ENCODE measurements at places on chromosomes 6 and 20.

DNA sequence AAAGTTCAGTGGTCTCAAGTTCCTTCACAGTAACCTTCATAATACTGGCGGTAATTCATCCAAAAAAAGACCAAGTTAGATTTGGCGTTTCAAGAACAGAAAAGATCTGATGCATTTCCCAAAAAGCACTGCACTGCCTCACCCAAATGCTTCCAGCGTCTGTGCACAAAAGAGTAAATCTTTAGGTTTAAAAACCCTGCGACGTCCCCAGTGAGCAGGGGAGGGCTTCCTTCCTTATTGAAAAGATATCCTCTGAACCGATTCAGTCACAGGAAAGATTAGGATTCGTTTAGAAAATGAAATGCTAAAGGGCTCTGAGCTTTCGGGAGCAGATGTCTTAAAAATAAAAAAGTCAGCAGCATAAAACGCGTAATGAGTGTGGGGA, 654 bp downstream of the TBC1D7 start:
- DNase-seq = peak; percentile 66

DNA sequence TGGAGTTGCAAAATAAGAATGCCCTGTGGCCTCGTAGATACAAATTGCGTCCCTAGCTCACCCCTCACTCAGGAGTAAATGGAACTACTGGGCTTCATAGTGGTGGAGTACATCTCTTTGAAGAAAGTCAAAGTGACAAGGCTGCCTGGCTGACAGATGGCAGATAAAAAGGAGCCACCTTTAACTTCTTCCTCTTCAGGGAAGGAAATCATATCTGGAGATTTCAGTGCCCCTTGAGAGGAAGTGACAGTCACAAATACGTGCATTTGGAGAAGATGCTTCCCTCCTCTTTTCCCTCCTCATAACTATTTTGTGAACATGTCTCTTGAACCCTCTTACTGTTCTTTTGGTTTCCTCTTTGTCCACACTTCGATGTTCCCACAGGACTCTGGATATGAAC, 43.2 kb downstream of the PPP1R3G start:
- no peak for DNase-seq

- peak; percentile 68 for DNase-seq
Observed at GRCh38 chr6:29723262-29723665, at the start of gene HLA-F. TSS of gene HLA-F (plus strand) at chr6:29723434. CDS start at chr6:29723464, 30 bp downstream.

DNA sequence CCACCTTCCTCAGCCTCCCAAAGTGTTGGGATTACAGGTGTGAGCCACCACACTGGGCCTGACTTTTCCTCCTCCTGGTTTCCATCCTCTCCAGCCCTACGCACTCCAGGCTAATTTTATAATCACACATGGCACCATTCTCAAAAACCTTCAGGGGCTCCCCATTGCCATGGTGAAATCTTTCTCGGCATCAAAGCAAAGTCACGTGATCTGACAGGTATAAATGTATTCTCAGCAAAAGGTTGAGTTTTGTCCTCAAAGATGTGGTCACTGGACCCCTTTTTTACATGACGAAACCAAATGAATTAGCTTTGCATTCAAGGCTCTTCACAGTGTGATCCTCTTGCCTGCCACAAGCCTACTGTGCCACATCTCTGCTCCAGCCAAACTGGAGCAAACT, 15.5 kb downstream of the ARMC12 start:
- no peak for DNase-seq

DNA sequence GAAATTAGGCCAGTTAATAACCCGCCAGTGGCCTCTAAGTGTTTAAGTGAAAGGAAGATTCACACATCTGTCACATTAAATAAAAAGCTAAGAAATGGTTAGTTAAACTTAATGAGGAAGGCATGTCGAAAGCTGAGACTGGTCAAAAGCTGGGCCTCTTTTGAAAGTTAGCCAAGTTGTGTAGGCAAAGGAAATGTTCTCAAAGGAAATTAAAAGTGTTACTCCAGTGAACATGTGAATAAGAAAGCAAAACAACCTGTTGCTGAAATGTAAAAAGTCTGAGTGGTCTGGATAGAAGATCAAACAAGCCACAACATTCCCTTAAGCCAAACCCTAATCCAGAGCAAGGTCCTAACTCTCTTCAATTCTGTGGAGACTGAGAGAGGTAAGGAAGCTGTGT, 10.9 kb upstream of the MTRF1L start:
- no peak for DNase-seq

GRCh38 chr20:32468313-32468640, 110.1 kb downstream of the ASXL1 start:
- DNase-seq = no peak

DNA sequence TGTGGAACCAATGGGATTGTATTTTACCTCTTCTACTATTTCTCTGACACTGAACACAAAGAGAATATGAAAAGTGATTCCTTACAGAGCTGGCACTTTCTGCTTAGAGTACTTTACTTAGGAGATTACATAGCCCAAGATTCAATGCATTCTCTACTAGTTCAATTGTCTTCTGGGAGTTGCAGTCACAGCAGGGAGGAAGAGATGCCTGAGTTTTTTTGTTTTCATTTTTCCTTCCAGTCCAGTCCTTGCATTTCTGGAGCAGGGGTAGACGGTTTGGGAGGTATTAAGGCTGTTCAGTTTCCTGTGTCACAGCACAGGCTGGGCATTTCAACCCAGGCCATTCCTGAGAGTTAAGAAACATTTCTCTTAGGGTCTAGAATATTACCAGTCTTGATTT, 42.0 kb upstream of the SLC2A12 start:
- no peak for DNase-seq

GRCh38 chr6:29760328-29760727, 37.1 kb downstream of the HLA-F start:
- no peak for DNase-seq

- DNase-seq = peak; percentile 52
Observed at GRCh38 chr20:51620432-51620831, 77.9 kb upstream of the NFATC2 start.

DNA sequence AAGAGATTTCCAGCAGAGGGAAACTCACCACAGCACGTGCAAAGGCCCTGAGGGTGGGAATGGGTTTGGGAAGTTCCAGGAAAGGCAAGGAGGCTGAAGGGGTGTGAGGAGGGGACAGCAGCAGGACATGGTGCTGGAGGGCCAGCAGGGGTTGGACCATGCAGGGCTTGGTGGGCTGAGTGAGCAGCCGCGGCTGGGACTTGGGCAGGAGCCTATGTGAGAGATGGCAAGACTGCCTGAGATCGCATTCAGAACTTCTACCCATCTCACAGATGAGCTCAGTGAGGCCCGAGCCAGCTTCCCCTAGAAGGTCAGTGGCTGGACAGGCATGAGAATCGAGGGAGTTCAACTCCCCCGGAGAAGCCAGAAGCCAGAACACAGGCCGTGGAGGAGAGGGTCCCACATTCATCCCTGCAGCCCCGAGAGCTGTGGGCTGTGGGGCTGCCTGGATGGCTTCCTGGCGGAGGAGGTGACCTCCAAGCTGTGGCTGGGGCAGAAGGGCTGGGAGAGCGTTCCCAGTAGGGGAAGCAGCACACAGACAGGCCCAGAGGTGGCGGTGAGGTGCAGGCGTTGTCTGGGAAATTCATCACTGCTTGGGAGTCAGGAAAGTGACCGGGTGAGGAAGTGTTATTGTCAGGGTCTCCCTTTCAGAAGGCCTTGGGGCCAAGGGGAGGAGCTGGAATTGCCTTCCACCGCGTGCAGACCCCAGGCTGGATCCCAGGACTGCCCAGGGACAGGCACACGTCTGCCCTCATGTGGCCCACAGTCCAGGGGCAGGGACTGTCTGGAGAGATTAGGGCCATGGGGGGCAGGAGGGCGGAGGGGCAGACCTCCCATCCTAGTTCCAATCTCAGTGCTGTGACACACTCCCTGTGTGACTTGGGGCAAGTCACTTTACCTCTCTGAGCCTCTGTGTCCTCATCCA, 103.8 kb downstream of the CEBPB start:
- DNase-seq = no peak

DNA sequence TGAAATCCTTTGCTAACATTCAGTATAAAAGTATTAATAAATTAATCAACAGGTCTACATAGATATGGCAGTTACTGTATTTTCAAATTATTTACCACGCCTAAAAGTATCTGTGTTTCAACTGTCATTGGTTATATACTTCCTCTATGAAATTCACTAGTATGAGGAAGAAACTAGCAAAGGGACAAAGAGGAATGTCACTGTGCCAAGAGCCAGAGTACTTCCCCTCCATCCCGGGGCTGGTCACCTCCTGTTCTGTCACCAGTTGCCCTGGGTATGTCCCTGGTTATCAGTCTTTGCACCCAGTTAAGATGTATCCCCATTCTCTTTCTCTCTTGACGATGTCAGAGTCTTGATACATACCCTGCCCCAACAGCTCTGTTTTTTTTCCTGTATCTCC, 476.8 kb upstream of the SOX4 start:
- no peak for DNase-seq

DNA sequence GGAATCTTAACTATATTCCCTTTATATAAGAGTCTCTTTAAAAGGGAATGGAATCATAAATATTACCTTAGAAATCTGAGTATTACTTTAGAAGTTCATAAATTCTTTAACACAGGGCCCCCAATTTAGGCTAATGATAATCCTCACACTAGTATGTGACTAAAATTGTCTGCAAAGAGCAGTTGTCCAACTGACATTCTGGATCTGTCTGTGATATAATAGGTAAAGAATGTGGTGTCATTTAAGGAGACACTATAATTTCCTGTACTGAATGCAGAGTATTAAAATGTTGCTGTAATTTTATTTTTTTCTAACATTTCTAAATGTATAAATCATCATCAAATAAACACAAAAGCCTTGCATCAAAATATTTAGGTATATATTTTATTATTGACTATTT, 128.5 kb upstream of the DST start:
- DNase-seq = no peak

GRCh38 chr6:166344240-166344639, 1.9 kb upstream of the SFT2D1 start:
- DNase-seq = no peak

GRCh38 chr6:135052939-135053338, 1.7 kb downstream of the HBS1L start:
- DNase-seq = no peak

GRCh38 chr6:76330031-76330430, 257.6 kb upstream of the IMPG1 start:
- DNase-seq = no peak

DNA sequence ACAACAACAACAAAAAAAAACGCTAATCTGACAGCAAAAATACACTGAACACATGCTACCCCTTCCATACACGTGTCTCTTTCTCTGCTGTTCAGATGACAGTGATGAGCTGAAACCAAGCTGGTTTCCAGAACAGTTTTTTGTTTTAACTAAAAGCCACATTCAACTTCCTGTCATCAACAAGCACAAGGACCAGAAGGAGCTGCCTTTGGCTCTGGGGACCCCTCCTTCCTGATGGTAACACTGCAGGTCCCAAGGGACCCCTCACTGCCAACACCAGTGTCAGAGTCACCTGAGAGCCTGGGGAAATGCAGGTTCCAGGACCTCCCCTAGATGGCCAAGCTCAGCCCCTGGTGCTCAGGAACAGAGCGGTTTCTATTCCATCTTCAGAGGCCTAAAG, 6.0 kb downstream of the CST7 start:
- no peak for DNase-seq
